Iris pigment epithelial cell (primary cell): ENCODE measurements at places on chromosomes 7 and 10.

DNA sequence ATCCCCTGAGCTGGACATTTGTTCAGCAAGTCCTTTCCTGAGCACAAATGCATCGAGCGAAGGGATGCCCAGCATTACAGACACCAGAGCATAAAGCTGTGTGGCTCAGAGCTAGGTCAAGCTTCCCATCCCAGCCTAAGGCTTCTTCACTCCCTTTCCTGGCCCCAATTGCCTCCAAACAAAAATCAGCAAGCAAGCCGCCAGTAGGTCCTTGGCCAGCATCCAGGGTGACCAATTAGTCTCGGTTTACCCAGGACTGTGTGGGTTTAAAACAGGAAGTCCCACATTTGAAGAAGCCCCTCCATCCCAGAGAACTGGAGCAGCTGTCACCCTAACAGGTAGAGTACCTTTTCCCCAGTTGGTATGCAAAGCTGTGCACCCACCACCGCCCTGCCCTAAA lies 51.2 kb downstream of the PRKAG2 start:
- DNase-seq: no peak

- no peak for DNase-seq
Observed at GRCh38 chr10:48279081-48279751, 4.7 kb upstream of the FRMPD2 start.

DNA sequence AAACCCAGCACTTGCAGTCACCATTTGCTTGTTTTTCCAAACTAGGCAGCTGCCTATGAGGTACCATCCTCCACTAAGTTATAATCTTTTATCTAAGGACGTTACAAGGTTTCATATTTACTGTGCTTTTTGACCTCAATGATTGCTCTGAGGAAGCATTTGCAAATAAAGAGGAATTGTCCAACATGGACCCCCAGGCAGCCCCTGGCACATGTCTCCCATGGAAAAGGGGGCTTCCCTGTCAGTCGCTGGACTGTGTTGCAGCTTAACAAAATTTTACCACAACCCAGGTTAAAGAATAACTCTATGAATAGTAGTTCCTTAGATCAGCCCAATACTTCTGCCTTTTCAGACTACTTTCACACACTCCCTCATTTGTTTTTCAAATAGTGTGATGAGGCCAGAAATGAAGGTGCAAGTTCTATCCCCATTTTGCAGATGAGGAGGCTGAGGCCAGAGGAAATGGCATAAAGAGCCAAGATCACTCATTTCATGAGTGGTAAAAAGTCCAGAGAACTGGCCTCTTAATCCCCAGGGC lies 52.8 kb upstream of the ZPBP start:
- no peak for DNase-seq

GRCh38 chr10:104053201-104053600 lies 32.5 kb downstream of the COL17A1 start:
- DNase-seq: no peak

DNA sequence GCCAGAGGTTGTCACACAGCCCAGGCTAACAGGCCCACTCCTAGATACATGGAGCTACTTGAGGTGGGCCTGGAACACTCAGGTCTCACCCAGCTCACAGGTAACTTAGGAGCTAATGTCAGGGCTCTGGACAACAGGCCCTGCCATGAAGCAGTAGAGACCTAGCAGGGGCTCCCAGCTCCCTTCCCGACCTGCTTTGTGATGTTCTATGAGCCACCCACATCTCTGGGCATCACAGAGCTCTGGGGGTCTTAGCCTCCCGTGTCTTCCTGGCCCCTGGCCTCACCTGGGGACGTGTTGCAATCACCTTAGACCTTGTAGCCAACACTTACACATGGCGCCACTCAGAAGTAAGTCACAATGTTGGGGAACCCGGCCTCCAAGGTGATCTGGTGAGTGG lies 12.4 kb downstream of the WDFY4 start:
- no peak for DNase-seq

GRCh38 chr7:72234086-72234485 lies 178.1 kb downstream of the CALN1 start:
- no peak for DNase-seq

DNA sequence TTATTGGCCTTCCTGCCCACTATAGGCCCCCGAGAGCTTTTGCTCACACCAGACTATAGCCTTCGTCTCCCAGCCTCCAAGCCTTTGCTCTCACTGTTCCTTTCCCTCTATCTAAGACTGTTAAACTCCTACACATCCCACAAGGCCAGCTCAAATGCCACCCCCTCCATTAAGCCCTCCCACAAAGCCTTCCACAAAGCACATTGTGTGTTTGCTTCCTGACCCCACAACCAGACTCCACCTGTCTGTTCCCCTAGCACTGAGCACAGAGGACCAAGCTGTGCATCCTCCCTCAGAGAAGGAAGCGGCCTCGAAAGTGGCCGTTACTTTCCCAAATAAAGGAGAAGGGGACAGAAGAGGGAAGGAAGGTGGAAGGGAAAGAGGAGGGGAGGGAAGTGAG lies 1.3 kb downstream of the LOXL4 start:
- no peak for DNase-seq

DNA sequence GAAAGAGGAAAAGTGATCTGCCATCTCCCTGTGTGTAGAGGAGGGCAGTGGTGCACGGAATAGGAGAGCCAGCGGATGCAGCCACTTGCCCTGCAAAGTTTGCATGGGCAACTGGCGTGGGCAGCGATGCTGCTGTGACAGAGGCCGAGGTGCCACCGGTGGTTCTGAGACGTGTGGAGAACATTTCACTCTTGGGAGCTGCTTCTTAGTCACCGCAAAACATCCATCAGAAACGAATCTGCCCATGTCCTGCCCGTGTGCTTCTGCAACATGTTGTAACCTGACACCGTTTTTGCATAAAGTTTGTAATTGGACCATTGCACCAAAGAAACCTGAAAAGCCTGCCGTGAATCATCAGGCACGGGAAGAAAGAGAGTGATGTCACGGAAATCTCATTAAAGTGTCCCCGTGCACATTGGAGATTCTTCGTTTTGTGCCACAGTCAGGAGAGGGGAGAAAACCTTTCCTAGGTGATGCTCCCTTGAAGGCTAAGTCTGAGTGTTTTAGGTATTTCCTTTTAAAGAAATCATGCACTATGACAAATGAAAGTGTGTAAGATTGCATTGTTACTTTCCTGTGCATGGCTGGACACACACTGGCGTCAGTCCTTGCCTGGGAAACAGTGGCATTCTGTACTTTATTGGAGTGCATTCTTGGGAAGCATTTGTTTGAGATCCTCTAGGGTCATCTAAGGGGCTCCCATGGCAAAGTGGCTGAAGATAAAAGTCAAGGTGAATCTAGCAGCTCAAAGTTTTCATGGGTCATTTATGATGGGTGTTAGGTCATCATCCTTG lies 302.6 kb downstream of the KLF6 start:
- peak; percentile 96 for DNase-seq

DNA sequence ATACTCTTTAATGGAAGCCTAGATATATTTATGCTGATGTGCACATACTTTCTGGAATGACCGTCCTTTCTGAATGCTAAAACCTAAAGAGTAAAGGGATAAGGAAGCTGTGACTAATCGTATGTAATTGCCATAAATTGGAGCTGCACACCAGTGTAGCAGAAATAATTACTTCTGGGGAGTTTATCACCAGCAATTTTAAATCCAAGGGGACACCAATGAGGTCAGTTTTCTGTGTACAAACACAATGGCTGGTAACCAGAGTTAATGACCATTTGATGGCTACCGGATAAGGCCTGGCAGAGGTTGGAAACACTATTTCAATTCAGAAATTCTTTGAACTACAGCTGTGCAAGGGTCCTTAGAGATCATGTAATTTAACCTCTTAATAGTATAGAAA lies 670.1 kb downstream of the REEP3 start:
- no peak for DNase-seq

DNA sequence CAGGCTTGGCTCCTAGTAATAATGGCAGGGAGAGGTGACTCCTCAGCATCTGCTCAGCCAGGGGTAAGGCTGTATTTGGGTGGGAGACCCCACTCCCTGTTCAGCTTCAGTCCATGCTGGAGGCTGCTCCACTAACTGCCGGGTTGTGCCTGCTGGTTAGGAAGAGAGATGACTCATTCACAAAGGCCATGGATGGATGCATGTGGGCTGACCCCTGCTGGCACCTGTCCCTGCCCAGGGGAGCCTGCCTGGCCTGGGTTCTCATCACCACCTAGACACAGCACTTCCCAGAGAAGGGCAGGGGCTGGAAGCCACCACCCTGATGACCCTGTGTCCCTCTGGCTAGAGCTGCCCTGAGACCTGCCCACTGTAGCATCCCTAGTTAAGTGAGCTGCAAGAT lies 59.0 kb downstream of the VSTM4 start:
- no peak for DNase-seq

GRCh38 chr10:70666960-70667798 lies 5.1 kb upstream of the ADAMTS14 start:
- DNase-seq: no peak

- DNase-seq: no peak
Observed at GRCh38 chr10:80542652-80543318, 5.1 kb downstream of the SH2D4B start.

DNA sequence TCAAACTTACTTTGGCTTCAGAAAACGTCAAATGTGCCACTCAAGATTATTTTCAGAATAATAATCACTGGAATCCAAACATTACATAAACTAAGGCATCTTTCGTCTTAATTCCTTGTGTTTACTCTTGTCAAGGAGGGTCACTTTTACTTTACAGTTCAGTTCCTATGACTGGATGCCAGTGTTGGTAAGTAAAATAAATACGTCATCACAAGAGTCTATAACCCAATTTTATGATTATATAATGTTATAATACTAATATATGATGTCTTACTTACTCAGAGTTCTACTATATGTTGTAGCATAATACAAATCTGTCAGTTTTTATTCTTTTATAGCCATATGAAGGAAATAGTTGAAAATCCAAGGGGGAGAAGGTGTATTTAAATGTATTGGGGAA lies 123.8 kb downstream of the GPR85 start:
- no peak for DNase-seq

GRCh38 chr10:73634421-73634820 lies 6.9 kb downstream of the MYOZ1 start:
- DNase-seq: no peak

- DNase-seq: no peak
Observed at GRCh38 chr7:48976253-48976652, 51.9 kb downstream of the CDC14C start.

DNA sequence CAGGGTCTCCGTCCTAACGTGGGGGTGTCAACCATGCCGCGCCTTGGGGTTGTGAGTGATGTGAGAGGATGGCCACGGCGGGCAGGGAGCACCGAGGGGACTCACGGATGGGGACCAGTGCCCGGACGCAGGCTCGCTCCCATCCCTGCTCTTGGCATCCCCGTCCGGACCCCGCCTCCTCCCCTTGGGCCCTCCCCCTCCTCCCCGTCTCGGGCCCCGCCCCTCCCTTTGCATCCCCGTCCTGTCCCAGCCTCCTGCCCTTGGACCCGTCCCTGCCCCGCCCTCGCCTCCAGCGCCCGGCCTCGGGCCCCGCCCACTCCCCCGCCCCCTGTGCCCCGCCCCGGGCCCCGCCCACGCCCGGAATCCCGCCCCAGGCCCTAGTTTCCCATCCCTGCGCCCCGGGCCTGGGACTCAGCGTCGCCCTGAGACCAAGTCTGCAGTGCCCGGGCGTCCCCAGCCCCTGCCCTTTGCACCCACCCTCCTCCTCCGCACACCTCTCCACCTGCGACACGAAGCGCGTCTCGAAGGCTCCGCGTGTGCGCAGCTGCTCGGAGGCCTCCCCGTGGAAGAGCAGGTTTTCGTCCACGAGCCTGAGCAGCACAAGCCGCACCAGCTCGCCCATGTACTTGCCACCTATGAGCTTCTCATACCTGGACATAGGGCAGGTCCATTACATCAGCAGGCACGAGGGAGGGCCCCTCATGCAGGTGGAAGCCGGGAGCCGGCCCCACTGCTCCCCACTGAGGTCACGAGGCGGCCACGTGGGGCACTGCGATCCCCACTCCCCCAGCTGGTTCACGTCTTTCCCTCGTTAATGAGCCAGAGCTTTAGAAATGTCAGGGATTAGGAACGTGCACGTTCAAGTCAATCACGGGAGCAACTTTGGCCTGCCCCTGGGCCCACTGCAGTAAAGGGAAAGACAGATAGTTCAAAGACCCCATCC lies 5.1 kb upstream of the MYL7 start:
- DNase-seq: peak; percentile 20

GRCh38 chr10:132938472-132939339 lies 3.7 kb downstream of the CFAP46 start:
- DNase-seq: no peak

- no peak for DNase-seq
Observed at GRCh38 chr10:52633266-52633665, 139.3 kb downstream of the MBL2 start.

DNA sequence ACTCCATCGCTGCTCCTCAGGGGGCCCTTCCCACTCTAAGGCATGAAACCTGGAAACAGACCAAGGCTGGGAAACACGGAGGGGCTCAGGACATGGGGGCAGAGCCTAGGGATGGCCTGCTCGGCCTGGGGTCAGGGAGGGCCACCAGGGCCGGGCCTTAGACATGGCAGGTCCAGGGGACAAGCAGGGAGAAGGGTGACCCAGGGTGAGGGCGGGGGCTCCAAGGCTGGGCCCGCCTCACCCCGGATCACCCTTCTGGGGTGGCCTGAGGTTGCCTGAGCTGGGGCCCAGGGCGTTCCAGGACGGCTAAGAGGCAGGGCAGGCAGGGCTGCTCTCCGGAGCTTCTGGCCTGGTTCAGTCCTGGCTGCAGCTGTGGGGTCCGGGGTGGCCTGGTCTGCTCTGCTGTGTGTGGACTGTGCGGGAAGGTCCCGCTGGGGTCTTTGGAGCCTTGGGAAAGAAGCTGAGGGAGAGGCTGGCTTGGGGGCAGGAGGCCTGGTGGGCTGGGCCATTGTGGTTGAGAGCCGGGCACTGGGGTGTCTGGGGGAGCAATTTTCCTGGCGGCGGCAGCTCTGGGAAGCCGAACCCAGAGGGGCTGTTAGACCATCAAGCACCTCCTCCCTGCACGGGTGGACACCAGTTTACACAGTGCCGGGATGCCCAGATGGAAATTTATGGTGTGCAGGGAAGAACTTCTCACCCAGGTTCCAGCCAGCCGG lies 52.2 kb downstream of the UNCX start:
- DNase-seq: no peak

DNA sequence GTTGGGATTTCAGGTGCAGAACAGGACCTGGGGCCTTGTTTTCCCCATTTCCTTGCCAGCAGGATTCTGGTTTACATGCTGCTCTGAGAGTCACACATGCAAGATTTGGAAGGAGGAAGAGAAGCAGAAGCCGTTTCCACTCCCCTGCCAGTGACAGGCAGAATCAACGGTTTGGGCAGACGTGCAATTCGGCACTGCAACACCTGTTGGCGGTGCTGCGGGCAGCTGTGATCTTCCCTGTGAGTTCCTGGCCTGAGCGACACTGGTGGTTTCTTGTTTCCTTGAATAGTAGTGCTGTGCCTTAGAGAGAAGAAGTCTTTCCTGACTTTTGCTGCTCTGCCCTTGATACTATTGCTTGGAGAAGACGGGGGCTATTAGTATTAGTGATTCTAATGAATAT lies 1126.2 kb downstream of the TYW1 start:
- no peak for DNase-seq
